ENCODE measurements at places on chromosomes 7 and 10.

DNA sequence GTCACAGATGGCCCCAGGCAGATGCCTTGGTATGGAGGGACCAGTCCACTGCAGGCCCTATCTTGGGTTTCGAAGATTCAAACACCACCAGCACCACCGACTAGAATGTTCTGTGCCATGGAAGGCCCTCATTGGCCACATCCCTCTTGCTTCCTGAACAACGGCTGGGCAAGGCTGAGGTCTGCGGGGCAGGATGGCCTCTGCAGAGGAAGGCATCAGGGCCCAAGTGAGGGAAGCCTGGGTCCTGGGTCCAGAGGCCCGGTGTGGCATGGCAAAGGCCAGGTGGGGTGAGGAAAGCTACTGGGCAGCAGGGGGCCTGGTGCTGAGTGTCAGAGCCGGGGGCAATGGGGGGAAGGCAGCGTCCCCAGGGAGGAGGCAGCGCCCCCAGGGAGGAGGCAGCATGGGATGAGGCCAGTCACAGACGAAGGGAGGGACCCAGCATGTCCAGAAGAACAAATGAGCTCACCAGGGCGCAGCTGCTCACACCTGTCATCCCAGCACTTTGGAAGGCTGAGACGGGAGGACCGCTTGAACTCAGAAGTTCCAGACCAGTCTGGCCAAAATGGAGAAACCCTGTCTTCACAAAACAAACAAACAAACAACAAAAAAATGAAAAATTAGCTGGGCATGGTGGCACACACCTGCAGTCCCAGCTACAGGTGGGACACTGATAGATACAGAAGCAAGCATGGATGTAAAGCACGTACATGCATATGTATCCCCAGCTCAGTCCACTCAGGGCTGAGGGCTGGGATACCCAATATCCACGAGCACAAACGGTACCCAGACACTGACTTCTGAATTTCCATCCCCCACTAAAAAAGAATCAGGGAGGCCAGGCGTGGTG is 64.4 kb downstream of the PROSER2 start:
- DNase-seq = no peak

DNA sequence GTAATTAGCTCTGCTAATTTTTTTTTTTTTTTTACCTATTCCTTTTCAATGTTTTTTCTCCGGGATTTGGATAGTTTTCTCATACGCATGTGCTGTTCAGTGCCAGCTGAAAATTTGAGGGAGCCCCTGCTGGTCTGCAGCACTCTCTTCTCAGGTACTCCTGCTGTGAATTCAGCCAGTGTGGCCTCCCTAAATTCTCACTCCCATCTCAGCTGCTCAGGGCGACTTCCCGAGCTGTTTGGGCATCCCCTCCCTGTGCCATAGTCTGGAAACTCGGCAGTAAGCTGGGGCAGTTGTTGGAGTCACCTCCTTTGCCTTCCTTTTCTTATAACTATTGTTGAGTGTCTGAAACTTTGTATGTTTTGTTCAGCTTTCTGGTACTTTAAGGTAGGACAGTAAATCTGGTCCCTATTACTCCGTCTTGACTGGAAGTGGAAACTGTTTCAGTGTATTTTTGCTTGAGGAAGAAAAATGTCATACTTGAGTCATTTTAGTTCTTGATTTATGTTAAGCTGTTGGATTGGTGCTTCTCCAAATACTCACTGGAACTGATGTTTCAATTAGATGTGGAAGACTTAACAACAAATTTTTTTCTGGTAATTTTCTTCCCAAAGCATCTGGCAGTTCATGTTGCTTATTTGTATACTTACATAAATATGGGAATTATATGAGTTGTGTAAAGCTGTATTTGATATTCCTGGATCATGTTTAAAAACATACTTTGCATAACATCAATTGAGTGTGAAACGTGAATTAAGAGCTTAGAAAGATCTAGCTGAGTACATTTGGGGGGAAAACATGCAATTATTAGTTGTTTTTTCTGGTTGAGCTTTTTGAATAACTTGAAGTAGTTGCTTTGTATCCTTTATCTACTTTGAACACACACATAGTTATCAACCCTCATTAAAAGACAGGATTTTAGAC is 33.7 kb downstream of the MINPP1 start:
- DNase-seq = no peak

DNA sequence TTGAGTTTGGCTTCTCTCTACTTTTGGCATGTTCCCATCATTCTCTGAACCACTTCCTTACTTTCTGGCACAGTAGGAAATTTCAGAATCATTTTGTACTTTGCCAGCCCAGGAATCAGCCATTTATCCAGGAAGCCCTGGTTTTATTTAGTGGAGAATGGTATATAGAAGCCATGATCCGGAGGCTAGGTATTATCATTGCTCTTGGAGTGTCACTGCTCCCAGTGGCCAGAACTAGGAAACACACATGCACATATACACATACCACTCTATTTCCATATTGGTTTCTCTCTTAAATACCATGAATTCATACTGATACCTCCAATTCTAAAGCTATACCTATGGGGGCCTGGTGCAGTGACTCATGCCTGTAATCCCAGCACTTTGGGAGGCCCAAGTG is 36.3 kb downstream of the SUFU start:
- DNase-seq = no peak

DNA sequence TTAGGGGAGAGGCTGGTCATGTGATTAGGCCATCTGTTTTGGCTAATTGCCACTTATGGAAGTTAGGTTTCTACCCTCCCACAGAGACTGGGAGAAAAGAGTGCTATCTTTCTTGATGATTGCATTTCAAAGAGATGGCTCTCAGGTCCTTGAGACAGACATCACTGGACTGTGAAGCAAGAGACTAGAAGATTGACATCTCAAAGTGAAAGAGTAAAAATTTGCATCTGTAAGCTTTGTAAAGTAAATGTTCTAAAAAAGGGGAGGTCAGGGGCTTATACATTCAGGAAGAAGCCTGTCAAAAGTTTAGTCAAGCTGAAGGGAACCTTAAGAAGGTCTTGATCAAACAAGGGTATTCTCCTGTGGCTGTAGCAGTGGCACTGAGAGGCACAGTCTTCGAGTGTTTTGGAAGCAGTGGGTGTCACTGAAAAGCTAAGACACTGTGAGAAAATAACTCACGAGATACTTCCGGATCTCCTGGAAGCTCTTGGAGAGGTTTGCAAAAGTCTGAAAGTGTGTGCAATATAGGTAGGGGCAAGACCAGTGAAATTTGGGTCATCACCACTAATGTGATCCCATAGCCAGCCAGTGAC is 342.1 kb downstream of the PHF14 start:
- no peak for DNase-seq

DNA sequence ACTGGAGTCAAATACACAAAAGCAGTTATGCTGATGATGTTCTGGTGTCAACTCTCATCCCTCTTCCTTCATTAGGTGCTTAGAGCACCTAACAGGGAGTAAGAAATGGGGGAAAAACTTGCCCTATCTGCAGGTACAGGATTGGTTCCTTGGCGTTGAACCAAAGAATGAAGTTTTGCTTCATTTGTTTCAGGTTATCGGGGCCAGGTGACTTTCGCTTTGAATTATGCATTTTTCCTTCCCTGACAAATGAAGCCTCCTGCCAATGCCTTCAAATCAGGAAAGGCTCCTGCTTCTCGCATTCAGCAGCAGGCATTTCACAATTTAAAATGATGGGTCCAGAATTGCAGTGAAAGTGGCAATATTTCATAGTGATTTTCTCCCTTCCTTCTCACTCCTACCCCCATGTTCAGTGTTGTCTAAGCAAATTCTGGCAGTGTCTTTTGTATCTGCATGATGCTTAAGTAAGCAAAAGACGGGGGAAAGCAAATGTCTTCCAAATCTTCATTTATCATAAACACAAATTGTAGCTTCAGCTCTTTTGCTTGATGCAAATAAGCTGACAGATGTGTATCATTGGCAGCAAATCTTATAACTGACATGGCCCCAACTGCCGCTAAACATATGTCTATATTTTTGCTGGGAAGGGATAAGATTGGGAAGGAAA is 29.4 kb downstream of the DNAJB9 start:
- no peak for DNase-seq

DNA sequence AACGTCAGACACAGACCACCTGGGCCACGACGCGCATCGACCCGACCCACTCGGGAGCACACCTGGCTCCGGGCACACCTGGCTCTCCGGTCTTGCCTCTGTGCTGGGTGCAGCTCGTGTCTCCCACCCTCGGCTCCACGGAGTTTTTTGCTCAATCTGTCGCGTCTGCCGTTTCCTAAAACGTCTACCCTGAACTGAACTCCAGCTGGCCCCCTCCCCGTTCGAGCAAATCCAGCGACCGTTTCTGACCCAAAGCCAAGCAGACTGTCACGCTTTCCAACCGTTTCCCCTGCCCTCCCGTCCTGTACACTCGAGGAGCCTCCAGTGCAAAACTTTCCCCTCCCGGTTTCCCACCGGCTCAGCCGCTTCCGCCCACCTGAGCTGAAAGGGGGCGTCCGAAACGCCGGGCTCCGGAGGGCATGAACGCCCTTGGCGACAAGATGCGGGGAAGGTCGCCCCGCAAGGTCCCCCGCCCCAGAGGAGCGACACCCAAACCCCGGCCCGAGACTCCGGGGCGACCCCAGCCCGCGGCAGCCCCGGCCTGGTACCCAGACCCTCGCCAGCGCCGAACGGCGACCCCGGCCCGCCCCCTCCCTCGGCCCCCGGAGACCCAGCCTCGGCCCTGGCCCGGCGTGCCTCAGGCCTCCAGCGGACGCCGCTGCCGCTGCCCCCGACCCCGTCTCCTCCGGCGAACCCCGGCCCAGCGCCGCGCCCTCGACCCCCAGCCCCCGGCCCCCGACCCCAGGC is 557 bp downstream of the CYTH3 start:
- DNase-seq = no peak

GRCh38 chr7:65979583-65980477 is 2.2 kb downstream of the GUSB start:
- DNase-seq = no peak

DNA sequence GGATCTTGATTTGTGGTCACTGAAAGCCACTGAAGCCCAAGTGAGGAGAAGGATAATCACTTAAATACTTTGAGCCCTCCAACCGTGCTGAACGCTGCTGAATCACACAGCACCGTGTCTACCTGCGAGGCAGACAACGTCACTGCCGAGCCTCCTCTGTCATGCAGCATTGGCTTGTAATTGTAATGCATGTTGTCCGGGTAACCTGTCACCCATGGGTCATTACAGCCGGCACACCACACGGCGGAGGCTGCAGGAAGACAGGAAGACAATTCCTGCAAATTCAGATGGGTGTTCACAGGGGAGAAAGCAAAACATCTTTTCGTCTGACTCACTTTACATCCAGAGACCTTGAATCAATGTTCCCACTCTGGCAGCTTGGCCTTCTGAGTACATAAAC is 546.1 kb upstream of the FOXK1 start:
- DNase-seq = no peak

DNA sequence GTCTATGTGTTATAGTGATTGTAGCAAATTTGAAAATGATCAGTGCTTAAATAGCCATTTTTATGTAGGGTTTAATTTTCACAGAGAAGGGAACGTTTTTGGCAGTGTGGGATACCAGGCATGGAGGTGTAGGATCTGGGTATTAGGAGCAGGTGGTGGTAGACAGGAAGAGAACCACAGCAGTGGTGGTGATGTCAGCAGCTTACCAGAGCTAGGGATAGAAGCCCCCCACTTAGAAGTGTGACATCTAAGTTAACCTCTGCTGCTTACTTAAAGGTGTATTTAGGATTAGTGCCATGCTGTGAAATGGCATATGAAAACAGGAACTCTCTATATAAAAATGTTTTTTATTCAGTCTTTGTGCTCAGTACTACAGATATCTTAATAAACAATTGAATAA is 73.8 kb downstream of the CREM start:
- DNase-seq = no peak

- no peak for DNase-seq
Observed at GRCh38 chr10:130027716-130028464, 63.8 kb upstream of the EBF3 start.

GRCh38 chr7:66164356-66164755 is 40.8 kb upstream of the TPST1 start:
- no peak for DNase-seq

GRCh38 chr7:116162254-116162653 is 48.1 kb upstream of the TES start:
- no peak for DNase-seq

- DNase-seq = no peak
Observed at GRCh38 chr7:5214236-5214635, 24.2 kb downstream of the WIPI2 start.

GRCh38 chr7:110373416-110373815 is 717.5 kb upstream of the LRRN3 start:
- DNase-seq = no peak

GRCh38 chr10:7202793-7203355 is 208.0 kb downstream of the SFMBT2 start:
- DNase-seq = no peak

DNA sequence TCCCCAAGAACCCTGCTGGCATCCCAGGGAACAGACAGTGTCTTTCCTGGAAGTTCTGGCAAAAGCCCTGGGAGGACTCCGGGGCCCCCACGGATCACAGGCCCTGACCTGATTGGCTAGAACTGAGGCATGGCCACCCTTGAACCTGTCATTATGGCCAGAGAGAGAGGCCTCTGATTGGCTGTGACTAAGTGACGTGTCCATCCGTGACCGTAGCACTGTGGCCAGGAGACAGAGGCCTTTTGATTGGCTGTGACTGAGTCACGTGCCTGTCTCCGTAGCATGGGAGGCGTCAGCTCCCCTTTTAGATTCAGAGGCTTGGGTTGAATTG is 163.8 kb downstream of the RGS10 start:
- DNase-seq = no peak

- DNase-seq = no peak
Observed at GRCh38 chr7:28996836-28997235, 38.7 kb upstream of the TRIL start.

GRCh38 chr7:21903020-21903786 is 42.5 kb downstream of the CDCA7L start:
- DNase-seq = no peak

DNA sequence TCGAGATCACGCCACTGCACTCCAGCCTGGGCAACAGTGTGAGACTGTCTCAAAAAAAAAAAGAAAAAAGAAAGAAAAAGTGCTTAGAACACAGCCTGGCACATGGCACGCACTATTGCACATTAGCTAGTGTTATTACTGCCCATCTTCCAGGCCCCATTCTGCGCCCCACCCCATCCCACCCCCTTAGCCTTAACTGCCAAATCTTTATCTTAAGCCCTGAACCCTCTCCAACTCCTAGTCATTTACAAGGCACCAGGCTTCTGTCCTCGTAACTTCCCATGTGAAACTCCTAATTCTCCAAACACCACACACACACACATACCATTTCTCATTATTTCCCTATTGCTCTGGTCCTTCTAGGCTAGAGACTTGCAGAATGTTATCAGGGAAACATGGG is 4.8 kb downstream of the FRAT2 start:
- DNase-seq = no peak
